ENCODE measurements at places on chromosomes 1 and 21.
A peak's percentile ranks its signal among the peaks of the same experiment; 100 is the strongest.

DNA sequence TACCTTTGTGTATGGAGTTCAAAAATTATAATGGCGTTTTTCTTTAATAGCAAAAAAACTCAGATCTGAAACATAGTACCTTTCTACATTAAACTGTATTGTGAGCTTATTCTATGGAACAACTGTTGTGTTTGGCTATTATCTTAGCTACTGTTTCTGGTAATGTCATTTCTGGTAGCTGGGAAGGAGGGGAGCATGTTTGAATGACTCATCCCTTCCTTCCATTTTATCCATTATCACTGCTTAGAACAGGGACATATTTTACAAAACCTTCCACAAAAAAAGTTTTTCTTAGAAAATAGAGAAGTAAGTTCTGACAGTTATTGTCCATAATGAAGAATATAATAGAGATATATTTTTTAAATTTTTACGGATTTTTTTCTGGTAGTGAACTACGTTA is 128.3 kb downstream of the NRDC start:
- DNase-seq = no peak

- DNase-seq = no peak
These were observed 2.8 kb downstream of the ZBTB8OS start for GRCh38 chr1:32647308-32648134.

- DNase-seq = no peak
These were observed 26.1 kb downstream of the GPR3 start for GRCh38 chr1:27418326-27419185.

- no peak for DNase-seq
These were observed 6.8 kb downstream of the RRAGC start for GRCh38 chr1:38852780-38853179.

DNA sequence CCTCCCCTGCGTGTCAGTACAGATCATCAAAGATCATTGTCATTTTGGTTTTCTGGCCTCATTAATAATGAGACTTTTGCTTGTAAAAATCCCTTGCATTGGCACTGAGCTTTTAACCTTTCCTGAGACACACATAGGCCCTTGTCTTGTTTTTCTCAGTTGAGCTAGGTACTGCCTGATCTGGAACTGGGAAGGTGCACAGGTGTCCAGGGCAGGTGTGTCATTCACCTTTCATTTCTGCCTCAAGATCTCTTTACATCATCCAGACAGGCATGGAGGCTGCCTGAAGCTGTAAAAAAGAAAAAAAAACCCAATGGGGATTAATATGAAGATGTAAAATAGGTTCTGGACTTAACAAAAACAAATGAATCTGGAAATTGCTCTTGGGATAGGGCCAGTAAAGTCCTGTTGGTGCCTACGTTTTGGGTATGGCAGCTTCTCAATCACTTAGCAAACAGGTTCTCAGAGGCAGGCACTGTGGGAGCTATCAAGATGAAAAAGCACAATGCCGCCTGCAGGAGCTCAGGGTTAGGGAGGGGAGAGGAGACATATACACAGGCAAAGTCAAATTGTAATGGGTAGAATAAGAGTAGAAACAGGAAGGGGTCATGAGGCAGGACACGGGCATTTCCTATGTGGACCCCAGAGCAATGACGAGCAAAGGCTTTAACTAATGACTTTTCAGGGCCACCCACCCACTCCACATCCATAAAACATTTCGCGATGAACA is 1.0 kb upstream of the KCNC4 start:
- DNase-seq = no peak

DNA sequence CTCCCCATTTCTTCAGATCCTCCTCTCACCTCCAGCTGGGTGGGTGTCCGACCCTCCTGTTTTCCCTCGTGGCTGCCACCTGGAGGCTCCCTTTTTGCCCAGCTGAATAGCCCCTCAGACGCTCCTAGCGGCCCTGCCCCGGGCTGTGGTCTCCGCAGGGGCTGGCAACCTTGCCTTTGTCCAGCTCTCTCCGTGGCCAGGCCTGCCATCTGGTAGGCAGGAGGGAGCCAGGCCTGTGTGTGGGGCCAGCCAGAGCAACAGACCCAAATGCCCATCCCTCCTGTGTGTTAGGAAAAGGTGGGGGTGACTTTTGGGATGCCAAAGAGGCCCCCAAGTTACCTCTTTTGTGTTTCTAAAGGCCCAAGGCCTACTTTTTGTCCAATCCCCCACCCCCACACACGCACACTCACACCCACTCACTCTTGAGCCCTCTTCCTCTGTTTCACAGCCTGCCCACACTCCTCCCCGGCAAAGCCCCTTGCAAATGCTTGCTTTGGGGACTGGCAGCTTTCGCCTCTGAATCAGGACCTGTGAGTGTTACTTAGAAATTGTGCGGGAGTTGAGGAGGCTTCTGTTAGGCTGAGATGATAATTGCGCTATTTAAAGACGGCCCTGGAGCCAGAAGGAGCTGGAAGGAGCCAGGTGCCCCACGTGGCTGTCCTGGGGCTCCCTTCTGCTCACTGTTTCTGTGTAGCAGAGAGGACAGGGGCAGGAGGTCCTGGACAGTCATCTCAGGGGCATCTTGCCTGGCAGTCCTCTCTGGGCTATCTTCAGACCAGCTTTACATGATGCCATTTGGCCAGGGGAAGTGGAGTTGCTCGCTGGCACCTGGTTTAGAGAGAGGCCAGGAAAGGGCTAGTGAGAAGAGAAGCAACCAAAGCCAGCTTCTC is 9.1 kb downstream of the PPFIA4 start:
- DNase-seq = no peak

GRCh38 chr21:41878831-41879189 is 334 bp downstream of the PRDM15 start:
- DNase-seq = peak; percentile 20

DNA sequence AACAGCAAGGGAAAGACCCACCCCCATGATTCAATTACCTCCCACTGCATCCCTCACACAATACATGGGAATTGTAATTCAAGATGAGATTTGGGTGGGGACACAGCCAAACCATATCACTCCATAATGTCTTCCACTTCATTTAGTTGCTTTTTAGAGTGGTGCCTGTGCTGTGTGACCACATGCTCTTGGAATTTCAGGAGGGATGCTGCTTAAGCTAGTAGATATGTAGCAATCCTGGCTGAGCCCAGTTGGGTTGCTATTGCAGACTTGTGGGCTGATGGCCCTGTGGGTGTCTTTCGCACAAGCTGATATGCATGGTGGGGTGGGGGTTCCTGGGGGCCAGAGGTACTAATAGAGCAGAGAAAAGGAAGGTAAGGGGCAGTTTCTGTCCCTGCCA is 160.4 kb upstream of the SYT6 start:
- DNase-seq = no peak
